ENCODE measurements at places on chromosomes 13 and 19. TPM values are rescaled to one million over a fixed set of nuclear protein-coding genes. Genes with fewer than 3 reads are reported as not detected.
A peak's percentile ranks its signal among the peaks of the same experiment; 100 is the strongest.

GRCh38 chr19:52273301-52273700 lies 3.9 kb downstream of the ZNF766 start:
- no peak for DNase-seq

DNA sequence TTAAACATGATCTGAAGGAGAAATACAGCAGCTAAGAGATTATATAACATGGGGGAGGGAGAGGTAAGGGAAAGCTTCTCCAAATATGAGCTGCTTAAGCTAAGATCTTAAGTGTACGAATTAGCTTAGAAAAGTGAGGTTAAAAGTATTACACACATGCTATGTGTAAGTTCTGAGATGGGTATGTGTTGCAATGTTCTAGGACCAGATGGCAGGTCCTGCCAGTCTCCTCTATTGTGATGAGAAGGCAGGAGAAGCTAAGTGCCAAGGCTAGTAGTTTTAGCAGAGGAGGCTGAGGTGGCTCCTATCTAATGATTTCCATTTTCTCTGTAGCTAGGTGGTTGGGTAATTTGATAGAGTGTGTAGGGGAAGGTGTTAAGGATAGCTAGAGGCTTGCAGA lies 57.6 kb downstream of the MICU2 start:
- no peak for DNase-seq

DNA sequence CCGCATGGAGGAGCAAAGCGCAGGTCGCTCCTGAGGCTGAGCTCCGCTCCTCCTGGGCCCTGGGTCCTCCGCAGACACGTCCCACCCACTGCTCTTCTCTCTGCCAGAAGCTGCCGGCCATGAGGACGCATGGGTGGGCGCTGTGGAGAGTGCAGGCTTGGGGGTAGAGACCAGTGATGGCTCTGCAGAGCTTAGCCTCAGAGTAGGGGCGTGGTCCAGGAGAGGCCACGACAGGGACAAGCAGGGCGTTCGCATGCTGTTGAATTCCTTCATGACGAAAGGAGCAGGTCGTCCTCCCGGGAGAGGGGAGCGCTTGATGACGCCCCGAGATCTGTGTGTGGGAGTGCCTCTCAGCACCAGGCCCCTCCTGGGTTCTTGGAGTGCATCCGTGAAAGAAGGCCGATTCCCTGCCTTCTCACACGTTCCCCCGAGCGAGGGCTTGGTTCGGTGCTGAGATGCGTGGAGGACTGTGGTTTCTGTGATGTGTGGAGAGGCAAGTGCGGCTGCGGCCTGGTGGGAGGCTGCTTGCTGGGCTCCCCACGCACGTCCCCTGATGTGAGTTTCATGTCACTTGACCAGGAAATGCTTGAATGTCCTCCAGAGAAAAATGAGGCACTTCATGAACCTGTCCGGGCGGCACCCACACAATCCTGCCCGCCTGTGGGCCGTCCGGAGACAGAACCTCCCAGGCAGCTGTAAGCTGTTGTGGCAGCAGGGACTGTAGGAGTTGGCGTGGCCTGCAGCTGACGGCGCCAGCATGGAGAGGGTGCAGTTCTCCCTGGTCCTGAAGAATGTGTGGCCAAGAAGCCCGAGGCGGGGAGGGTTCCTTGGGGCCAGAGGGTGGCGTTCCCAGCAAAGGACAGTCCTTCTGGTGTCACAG lies 4.5 kb downstream of the SF3A2 start:
- DNase-seq: no peak

The PRR19 gene
- total RNA-seq: 1.6 TPM

GRCh38 chr13:111897178-111897845 lies 169.6 kb upstream of the SOX1 start:
- no peak for DNase-seq

DNA sequence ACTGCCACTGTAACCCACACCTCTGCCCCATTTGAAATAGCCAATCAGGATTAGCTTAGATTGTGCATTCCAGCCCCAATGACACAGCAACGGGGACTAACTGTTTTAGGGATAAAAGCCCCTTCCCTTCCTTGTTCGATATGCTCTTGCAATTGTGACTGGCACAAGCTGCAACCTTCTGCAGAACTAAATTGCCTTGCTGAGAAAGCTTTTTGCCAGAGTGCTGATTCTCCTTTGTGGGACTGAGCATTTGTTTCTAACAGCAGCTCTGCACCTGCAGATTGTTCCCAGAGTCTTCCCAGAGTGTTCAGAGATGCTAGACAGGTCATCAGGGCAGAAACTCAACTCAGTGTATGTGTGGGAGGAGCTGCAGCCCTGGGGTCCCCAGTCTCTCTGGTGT lies 115.8 kb downstream of the ZNF675 start:
- no peak for DNase-seq

DNA sequence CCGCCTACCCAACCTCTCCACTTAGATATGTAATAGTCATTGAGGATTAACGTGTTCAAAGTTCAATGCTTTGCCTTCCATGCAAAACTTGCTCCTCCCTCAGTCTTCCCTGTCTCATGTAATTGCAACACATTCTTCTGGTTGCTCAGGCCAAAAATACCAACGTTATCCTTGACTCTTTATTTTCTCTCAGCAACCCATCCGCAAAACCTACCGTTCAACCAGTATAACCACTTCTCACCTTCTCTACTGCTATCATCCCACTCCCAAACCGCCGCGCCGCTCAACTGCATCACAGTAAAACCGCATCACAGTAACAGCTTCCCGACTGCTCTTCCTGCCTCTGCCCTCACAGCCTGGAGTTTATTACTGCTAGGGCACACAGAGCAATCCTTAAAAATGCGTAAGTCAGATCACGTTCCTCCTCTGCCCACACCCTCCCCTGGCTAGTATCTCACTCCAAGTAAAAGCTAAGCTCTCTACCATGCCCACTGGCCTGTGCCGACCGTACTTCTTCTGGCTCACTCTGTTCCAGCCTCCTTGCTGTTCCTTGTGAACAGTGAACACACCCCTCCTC lies 8.2 kb downstream of the MTIF3 start:
- peak; percentile 66 for DNase-seq

The GPX4 gene
- total RNA-seq: 239 TPM

GRCh38 chr13:71619096-71619495 lies 247.9 kb downstream of the DACH1 start:
- DNase-seq: no peak

The TMEM221 gene
- not detected for total RNA-seq

GRCh38 chr13:109408591-109409382 lies 377.6 kb downstream of the IRS2 start:
- DNase-seq: no peak

The HCN2 gene
- total RNA-seq: 1.1 TPM

DNA sequence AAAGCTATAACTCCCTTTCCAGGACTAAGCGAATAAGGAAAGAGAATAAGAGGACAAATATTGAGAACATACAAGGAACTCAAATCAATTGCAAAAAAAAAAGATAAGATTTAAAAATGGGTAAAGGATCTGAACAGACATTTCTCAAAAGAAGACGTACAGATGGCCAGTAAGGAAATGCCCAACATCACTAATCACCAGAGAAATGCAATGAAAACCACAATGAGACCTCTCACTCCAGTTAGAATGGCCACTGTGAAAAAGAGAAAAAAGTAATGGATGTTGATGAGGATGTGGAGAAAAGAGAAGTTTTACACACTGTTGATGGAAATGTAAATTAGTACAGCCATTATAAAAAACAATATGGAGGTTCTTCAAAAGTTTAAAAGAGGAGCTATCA lies 63.8 kb downstream of the VWA8 start:
- DNase-seq: no peak

DNA sequence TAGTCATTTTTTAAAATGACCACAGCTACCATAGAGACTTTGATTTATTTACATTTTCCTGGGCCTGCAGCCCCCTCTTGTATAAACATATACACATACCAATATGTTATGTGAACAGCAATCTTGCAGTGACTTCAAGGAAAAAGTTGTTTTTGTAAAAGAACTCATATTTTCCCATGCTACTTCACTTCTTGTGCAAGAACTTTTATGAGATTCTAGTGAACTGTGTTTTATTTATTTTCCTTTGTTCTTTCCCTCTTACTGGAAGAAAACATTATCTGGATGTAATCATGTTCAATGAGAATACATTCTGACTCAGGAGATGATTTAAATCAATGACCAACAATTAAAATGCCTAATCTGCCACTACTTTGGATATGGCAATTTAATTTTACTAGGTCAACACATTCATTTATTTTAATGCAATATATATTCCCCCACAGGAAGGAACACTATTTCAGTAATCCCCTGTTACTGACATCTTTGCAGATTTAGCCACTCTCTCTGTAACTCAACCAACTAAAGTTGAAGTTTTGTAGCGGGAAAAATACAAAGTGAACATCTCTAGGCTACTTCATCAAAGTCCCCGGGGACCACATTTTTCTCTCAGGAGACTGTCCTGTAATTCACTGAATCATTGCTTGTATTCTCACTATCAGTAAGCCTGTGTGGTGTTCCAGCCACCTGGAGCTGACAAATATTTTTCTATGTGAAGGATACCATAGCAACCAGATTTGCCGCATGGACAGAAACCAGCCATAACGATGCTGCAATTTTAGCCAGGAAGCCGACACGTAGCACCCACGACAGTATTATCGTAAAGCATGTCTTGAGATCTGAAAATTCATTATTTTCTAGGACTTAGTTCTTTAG lies 90.5 kb downstream of the STARD13 start:
- no peak for DNase-seq

The SLC27A5 gene
- 27.0 TPM for total RNA-seq

All from activated CD4-positive, alpha-beta T cell treated with anti-CD3 and anti-CD28 coated beads, Interleukin-2, amount 10 ng/mL, durations not matched to agents 24 days and 14 days (primary cell).